ENCODE measurements at places on chromosomes 11 and 22.

DNA sequence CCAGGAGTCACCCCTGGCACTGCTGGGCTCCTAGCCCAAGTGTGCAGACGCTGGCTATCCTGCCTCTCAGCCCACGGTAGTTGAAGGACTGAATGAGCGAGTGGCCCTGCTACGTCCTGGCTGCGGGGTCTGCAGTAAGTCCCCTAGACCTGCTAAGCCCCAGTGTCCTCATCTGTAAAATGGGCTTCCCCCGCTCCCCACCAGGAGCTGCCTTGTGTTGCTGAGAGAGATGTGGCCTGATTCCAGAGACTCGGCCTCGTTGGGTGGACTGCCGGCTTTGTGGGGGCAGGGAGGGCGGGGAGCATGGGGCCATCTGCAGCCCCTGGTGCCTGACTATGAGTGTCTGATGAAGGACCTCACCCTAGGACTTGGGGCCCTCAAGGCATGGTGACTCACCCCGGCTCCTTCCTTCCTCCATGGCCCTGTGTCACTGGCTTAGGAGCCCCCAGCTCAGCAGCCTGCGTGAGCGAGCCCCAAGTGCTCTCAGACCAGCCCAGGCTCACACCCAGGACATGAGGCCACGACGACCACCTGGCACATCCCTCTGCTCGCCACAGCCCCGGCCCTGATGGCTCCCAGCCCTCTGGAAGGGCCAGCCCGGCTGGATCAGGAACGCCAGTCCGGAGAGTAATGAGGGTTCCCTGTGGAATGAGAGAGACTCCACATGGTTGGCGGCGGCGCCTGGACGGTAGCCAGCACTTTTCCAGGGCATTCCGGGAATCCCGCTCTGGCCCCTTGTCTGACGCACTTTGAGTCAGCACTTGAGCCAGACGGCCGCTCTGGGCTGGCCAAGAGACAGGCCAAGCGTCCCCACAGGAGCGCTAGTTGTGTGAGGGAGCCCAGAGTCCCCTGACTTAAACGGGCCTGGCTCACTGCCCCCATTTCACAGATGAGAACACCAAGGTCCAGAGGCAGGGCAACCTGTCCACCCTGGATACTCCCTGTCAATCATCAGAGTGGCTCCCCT, 50.5 kb upstream of the SHISAL1 start:
- DNase-seq, result peak; percentile 83

GRCh38 chr22:26487996-26488395, 4.3 kb downstream of the SRRD start:
- no peak for DNase-seq

DNA sequence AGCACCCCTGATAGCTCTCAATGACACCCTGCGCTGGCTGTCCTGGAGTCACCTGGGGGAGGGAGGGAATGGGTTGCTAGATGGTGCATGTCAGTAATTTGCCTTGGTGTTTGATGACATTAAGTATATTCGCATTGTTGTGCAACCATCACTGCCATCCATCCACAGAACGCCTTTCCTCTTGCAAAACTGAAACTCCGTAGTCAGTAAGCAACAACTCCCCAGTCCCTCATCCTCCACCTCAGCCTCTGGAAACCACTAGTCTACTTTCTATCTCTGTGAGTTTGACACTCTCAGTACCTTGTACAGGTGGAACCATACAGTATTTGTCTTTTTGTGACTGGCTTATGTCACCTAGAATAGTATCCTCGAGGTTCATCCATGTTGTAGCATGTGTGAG, 62.6 kb downstream of the PKNOX2 start:
- no peak for DNase-seq

- no peak for DNase-seq
Measured at GRCh38 chr11:127493330-127494022, 492.9 kb upstream of the KIRREL3 start.

DNA sequence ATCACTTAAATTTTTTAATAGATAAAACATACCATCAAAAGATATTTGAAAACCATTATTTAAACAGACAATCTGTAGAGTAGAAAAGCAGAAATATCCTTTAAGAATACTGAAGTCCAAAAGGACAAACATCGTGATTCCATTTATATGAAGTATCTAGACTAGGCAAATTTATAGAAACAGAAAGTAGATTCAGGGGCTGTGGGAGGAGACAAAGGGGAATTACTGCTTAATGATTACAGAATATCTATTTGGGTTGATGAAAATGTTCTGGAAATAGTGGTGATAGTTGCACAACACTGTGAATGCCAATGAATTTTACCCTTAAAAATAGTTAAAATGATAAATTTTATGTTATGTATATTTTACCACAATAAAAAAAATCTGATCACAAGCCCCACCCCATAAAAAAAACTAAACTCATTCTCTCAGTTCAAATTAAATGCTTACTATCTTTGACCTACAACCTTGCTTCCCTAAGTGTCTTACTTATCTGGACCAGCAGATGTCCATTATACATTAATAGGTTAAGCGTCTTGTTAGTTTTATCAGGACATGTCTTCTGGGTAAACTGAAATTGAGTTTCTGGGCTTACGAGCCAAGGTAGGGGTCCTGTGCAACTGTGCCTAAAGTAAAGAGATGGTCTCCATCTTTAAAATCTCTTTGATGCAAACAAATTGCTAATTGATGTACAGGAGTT, 86.3 kb downstream of the FCHSD2 start:
- no peak for DNase-seq

GRCh38 chr11:11731311-11732083, 109.7 kb upstream of the GALNT18 start:
- DNase-seq, result no peak

GRCh38 chr22:21015466-21016006, 571 bp downstream of the P2RX6 start:
- DNase-seq, result no peak

DNA sequence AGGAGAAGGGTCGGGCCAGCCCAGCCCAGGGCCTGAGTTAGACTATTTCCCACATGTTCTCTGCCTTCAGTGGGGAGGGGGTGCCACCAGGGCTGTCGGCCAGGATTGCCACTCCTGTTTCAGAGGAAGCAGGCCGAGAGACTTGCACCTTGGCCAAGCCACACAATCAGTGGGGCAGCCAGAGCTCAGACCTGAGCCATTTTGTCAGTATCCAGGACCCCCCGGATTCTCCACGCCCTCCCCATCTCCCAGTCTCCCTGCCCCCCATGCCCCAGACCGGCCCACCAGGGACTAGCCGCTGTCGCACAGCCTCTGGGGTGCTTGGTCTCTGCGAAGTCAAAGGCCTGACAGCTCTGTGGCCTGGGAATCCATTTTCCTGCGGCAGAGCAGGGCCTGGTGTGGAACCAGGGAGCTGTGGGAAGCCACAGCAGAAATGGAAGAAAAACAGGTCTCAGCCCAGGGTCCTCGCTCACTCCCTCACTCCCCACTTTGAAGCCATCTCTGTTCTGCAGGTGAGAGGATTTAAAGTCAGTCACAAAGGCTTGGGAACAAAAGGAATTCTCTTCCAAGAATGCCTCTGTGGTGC, 25.5 kb upstream of the MGAT3 start:
- no peak for DNase-seq
